ENCODE measurements at places on chromosomes 16 and 17.

DNA sequence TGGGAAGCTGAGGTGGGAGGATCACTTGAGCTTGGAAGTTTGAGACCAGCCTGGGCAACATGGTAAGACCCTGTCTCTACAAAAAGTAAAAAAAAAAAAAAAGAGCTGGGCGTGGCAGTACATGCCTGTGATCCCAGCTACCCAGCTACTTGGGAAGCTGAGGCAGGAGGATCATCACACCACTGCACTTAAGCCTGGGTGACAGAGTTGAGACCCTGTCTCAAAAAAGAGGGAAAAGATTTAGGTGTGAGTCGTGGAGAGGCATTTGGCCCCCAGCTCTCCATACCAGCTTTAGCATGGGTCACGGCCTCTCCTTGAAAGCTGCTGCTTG is 19.1 kb downstream of the ST6GALNAC2 start:
- DNase-seq, result no peak

DNA sequence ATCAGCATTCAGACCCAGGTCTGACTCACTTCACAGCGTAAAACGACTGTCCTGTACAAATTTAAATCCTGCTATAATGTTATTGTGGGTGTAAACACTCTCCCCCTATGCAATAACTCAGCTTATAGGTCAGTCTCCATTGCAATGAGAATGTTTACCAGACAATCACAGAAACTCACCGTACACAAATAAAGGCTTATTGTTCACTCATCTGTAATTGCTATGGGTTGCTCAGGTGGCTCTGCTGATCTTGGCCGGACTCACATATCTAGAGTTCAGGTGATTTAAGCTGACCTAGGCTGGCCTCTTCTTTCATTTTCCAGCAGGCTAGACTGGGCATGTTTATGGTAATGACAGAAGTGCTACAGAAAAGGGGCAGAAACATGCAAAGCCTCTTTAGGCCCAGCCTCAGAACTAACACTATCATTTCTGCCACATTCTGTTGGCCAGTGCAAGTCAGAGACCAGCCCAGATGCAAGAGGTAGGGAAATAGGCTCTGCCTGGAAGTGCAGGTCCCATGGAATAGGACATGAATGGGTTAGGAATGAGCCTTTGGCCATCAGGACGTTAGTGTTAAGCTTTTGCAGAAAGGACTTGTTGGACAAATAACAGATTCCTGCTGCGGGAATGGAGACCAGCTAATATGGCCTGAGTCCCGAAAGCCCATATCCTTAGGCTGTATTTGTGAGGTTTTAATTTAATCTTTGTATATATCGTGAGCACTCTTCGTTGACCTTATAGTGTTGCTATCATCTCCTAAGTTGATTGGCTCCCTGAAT is 44.0 kb downstream of the HLF start:
- DNase-seq, result no peak

- no peak for DNase-seq
These were observed 389 bp downstream of the DUS1L start for GRCh38 chr17:82065193-82065637.

- peak; percentile 3 for DNase-seq
These were observed 136.9 kb upstream of the DYNLRB2 start for GRCh38 chr16:80403894-80404293.

DNA sequence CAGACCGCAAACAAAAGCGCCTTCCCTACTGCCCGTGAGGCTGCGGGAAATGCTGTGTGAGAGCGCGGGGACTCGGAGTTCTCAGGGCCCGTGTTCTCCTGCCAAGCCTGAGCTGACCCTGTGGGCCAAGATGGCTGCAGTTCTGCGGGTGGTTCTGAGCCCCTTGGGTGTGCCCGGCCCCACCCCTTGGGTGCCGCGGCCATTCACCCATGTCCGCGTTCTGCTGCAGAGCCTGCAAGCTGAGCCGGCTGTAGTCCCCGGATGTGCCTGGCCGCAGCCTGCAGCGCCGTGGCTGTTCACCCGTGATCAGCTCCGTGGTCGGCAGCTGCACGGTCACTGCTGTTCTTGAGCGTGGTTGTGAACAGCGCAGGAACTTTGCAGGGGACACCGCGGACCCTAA is 20.0 kb downstream of the ACSF3 start:
- DNase-seq, result no peak

- DNase-seq, result no peak
These were observed 1.7 kb upstream of the PGAP6 start for GRCh38 chr16:383326-384051.

GRCh38 chr17:59651346-59651745 is 31.7 kb downstream of the CLTC start:
- no peak for DNase-seq

DNA sequence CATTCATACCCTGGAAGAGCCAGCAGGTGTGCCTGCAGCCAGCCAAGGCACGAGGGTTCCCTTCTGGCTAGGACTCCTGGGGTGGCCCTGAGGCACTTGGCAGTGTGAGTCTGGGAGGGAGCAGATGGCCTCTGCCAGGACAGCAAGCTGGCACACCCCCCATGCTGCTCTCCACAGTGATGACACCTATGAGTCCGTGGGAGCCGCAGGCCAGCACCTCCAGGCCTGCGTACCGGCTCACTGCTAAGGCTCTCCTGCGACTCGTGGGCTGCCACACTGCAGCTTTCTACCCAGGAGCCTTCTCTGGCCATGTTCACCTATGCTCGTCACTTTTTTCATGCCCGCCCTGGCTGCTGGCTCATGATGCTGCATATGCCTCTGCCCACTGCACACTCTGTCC is 68.1 kb downstream of the NDEL1 start:
- no peak for DNase-seq

GRCh38 chr17:2532146-2532720 is 20.5 kb upstream of the METTL16 start:
- DNase-seq, result no peak

GRCh38 chr16:72609933-72610332 is 438.0 kb upstream of the PMFBP1 start:
- no peak for DNase-seq

DNA sequence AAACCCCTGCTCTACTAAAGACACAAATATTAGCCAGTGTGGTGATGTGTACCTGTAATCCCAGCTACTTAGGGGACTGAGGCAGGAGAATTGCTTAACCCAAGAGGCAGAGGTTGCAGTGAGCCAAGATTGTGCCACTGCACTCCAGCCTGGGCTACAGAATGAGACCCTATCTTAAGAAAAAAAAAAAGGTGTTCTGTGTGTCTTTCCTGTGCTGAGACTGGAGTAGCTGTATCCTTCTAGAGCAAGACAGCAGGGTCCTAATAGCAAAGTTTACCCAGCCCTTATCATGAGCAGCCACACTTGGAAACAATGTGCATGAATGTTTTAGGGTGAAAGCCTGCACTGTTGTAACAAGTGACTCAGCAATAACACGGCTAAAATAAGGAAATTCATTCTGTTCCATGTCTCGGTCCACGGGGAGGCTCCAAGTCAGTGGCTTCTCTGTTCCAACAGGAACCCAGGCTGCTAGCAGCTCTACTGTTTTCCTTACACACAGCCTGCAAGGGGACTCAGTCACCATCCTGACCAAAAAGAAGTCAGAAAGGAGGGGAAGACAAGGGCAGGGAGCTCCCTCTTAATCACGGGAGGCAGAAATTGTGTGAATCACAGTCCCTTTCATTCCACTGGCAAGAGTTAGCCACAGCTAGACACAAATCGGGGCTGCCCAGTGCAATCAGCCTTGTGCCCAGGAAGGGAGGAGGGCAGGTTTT is 7.1 kb upstream of the SLC5A11 start:
- peak; percentile 93 for DNase-seq

DNA sequence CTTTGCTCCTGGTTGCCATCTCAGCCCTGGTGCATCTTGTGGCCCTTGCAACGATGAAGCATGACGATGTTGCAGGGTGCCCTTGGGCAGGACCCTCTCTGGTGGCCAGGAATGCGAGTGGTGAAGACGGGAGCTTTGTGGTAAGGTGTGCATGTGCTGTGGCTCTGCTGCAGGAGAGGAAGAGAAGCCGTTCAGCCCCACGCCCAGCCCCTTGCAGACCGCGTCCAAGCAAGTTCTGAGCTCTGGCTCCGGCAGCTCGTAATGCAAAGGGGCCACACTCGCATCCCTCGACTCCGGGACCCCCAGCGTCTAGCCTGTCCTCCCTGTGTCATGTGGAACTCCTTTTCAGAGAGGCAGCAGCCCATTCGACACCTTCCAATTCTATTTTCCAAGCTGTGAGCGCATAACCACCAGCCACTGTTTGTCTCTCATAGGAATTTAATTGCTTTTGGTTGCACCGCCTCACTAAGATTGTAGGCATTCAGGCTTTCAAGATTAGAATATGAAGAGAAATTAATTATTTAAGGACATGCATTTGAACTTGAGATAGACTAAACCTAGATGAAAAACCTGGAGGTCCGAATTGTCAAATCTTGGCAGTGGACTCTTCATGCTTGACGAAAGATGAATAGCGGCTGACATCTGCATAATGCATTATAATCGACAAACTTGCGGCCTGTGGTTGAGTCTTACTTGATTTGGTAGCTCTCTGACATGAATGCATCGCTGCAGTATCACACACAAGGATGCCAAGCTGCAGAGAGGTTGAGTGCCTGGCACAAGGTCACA is 21.1 kb upstream of the KCNG4 start:
- no peak for DNase-seq

- DNase-seq, result no peak
These were observed 14.9 kb downstream of the SPATA32 start for GRCh38 chr17:45246861-45247428.

DNA sequence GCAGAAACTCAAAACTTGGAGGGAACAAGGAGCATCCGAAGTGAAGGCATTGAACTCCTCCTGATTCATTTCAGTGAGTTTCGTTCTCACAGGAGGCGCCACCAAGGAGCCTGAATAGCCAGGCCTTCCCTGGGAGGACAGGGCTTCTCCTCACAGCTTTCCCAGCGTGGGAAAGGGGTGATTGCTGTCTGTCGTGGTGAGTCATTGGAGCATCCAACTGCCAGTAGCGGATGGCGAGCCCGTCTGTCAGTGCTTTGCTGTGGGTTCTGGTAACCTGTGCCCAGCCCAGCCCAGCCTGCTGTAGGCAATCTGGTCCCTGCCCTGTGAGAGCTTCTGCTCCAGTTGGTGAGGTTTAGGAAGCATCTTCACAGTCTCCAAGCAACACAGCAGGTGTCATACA is 28.3 kb downstream of the PLCD3 start:
- DNase-seq, result no peak

- no peak for DNase-seq
These were observed 14.7 kb downstream of the MPG start for GRCh38 chr16:92431-93339.

DNA sequence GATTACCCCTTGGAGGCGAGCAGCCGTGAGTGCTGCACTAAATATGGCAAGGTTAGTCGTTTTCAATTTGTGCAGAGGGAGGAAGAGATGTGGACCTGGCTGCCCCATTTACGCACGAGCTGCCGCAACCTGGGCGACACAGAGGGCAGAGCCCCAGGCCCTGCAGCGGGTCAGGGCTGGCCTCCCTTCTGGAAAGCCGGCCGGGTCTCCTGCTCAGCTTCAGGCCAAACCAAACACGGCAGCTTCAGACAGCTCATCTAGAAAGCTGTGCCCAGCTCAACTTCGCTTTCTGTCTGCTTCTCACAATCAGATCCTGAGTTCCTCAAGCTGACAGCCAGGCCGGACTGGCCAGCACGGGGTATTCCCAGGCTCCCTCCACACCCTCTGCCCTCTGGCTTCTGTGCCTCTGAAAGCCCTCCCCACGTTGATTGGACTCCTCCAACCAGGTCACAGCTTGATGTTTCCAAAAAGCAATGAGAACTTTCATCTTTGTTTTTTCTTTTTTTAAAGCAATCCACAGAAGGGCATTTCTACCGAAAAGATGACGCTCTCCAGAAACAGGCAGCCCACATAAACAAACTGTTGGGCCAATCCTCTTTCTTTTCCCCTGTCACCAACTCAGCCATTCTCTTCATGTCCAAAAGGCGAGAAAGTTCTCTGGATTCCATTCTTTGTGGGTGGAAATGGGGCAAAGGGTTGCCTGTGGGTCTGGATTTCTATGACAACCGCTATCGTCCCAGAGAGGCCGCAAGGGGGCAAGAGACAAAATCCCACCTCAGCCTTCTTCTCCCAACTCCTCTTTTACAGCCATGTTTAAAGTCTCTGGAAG is 189.0 kb downstream of the ZFHX3 start:
- DNase-seq, result no peak

DNA sequence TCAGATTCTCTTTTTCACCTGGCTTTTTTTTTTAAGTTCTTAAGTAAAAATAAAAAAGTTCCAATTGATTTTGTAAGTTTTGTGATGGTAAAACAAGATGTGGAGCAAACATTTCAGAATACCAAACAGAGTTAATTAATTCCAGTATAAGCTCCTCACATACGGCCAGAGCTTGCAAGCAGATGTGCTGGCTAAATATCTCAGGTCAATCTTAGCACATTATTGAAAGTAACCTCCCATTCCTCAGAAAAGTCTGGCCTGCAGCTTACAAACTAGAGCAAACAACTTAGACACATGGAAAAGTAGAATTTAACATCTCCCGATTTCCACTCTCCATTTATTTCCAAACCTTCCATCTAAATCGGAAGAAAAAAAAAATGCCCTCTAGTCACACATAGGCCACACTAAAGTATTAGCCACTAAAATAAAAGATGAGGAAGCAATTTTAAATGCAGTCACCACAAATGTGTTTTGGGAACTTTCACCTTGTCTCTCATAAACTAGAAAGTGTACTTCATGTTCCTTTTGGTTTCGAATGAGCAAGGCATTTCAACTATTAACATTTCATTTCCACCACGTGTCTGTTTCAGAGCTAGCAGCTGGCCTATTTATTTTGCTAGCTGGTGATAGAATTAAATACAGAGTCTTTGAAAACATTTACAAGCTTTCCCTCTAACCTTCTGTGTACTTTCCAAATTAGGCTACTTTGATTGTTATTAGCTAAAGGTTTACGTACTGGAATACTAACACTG is 143.3 kb downstream of the STX8 start:
- no peak for DNase-seq

GRCh38 chr16:87347932-87348615 is 30.9 kb upstream of the C16orf95 start:
- no peak for DNase-seq

DNA sequence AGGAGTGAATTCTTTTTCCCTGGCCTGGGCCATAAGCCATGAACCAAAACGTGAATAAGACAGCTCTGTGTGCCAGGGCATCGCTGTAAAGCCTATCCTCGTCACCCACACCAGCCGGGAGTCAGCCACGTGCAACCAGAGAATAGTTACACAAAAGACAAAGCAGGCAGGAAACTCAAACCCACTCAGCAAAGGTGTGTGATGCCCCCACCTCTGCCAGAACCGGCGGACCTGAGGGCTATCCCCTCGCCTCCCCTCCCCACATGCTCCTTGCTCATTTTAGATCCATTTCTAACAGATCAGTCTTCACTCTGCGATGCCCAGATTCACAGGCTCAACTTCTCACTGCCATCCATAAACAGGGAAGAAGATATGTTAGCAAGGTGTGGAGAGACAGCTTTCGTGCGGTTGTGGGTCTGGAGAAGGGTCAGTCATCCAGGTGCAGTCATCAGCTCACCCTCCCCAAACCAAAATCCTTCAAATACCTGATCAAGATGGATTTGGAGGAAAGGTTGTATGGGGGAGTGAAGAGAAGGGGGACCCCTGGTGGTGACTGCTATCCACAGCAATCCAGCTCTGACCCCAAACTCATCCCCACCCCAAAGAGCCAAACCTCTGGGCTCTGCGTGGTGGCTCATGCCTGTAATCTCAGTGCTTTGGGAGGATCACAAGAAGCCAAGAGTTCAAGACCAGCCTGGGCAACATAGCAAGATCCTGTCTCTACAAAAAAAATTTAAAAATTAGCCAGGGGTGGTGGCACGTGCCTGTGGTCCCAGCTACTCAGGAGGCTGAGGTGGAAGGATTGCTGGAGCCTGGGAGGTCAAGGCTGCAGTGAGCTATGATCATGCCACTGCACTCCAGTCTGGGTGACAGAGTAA is 219.2 kb downstream of the C16orf78 start:
- no peak for DNase-seq

GRCh38 chr16:4924593-4925292 is 12.2 kb downstream of the PPL start:
- DNase-seq, result no peak

Data from globus pallidus (tissue), 1 donor.